ENCODE measurements at places on chromosomes 1 and 21. TPM values are rescaled to one million over a fixed set of nuclear protein-coding genes. Genes with fewer than 3 reads are reported as not detected.

- H3K36me3 ChIP-seq, result no peaks in the 10 kb centered on the region
- no peak overlapping the region for H3K27ac ChIP-seq
These were observed 131.6 kb downstream of the BEND5 start for GRCh38 chr1:48644905-48645605.

DNA sequence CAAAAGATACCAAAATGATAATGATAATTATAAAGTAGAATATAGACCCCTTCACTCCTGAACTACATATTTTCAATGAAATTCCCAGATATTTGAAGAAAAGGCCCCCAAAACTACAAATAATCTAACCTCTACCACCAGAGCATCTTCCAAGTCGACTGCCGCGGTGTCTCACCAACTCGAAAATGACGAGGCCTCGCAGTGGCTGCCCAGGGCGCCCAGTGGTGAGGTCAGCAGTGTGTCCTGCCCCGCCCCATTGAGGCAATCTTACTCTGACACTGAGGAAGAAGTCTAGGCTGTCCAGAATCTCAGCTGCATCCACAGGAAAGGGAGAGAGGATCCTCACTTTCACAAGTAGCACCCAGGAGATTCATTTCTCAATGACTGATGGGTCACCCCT, 5.2 kb downstream of the DUSP10 start:
- peaks cover 6% of the 10 kb centered on the region for H3K4me1 ChIP-seq
- DNase-seq, result no peak
- no peak overlapping the region for H3K4me3 ChIP-seq
- H3K27ac ChIP-seq, result peak overlapping the region; percentile 61

- DNase-seq, result no peak
- H3K4me3 ChIP-seq, result no peak overlapping the region
- H3K27ac ChIP-seq, result no peak overlapping the region
- no peaks in the 10 kb centered on the region for H3K36me3 ChIP-seq
These were observed 96.5 kb downstream of the COLGALT2 start for GRCh38 chr1:183941001-183941400.

Gene NUDT4B
- total RNA-seq, result not detected

Gene ZBTB8B
- total RNA-seq, result under 0.01 TPM

Measured in transverse colon (tissue), 4 donors.